Esophagus muscularis mucosa (tissue), 4 donors: ENCODE measurements at places on chromosomes 13 and 19.

GRCh38 chr13:43434191-43434590, 352.6 kb downstream of the ENOX1 start:
- no peaks in the 10 kb centered on the region for H3K27me3 ChIP-seq
- no peak overlapping the region for H3K4me3 ChIP-seq
- H3K27ac ChIP-seq: no peak overlapping the region
- H3K36me3 ChIP-seq: no peaks in the 10 kb centered on the region

GRCh38 chr13:41061075-41061913, at the start of gene WBP4:
WBP4 (plus strand) TSS chr13:41061509; CDS start chr13:41061674, 165 bp downstream.
- H3K27me3 ChIP-seq: no peaks in the 10 kb centered on the region
- peak within 1 kb of the TSS; percentile 89 for H3K4me3 ChIP-seq
- H3K4me1 ChIP-seq: peaks cover 73% of the 10 kb centered on the region
- peak; percentile 98 for DNase-seq
- H3K27ac ChIP-seq: peak within 1 kb of the TSS; percentile 99
- no peaks in the 10 kb centered on the region for H3K36me3 ChIP-seq

DNA sequence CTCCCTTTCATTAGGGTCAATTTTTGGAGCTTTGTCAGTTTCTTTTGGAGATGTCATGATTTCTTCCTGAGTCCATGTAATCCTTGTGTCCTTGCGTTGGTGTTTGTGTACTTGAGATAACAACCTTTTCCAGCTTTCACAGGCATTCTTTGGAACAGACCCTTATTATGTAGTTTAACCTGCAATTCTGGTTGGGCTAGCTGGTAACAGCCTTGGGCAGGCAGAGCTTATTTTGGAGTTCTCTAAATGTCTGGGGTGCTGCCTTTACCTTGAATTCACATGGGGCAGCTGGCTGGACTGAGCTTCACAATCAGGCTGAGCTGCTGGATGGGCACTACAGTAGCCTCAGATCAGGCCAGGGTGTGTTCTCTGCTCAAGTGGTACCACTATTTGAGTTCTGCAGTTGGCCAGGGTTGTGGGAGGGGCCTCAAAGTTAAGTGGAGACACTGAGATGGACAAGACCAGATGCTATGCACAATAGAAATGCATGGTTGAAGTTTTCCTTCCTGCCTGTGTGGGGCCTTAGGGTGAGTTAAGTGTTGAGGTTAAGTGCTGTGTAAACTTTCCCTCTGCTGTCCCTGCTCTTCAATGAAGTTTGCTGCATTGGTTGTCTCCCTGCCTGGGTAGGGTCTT, 277.3 kb downstream of the ATP8A2 start:
- no peak overlapping the region for H3K4me3 ChIP-seq
- no peak overlapping the region for H3K27ac ChIP-seq
- no peak for DNase-seq
- no peaks in the 10 kb centered on the region for H3K36me3 ChIP-seq
- H3K4me1 ChIP-seq: no peaks in the 10 kb centered on the region

- no peak overlapping the region for H3K27ac ChIP-seq
- no peak for DNase-seq
- no peaks in the 10 kb centered on the region for H3K27me3 ChIP-seq
- H3K36me3 ChIP-seq: peaks cover 21% of the 10 kb centered on the region
Observed at GRCh38 chr19:45082170-45082569, 3.1 kb downstream of the GEMIN7 start.

GRCh38 chr13:65595916-65596315, 1634.2 kb downstream of the PCDH9 start:
- no peaks in the 10 kb centered on the region for H3K27me3 ChIP-seq
- no peak for DNase-seq
- peaks cover 8% of the 10 kb centered on the region for H3K4me1 ChIP-seq
- H3K27ac ChIP-seq: no peak overlapping the region
- H3K4me3 ChIP-seq: no peak overlapping the region
